Thymus (tissue), 14 donors: ENCODE measurements at places on chromosomes 13 and 19. TPM values are rescaled to one million over a fixed set of nuclear protein-coding genes. Genes with fewer than 3 reads are reported as not detected.
A peak's percentile ranks its signal among the peaks of the same experiment; 100 is the strongest.

The MADCAM1 gene
- 1.4 TPM for total RNA-seq

The PARP4 gene
- total RNA-seq = 29.0 TPM

The HIPK4 gene
- total RNA-seq = under 0.01 TPM

DNA sequence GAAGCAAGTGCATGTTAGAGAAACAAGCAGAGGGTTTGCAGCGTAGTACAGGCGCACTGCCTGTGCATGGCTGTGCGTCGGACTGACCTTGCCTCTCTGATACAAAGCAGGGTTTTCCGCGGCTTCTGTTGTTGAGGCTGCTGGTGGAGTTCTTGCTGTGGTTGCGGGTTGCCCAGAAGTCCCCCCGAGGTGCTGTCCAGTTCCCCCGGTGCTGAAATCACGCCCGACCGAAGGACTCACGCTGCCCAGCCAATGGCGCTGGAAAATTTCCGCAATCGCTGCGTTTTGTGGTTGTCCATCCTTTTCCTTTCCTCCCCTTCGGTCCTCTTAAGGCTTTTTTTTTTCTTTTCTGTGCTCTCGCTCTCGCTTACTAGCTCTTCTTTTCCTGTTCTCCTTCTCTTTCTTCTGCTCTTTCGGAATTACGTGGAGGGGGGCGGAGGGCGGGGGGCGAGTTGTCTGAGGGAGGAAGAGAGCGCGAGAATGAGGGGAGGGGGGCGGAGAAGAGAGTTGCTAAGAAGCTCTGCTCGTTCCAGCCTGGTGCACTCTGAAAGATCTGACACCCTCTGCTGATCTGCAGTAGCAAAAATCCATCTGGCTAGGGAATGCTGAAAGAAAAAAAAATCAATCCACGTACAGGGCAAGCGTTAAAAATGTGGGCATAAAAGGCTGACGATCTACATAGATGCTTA, at the start of gene SLITRK1:
SLITRK1 (minus strand) TSS at position 558 of the 689 bp plus-strand sequence. CDS start 967 bp downstream, outside the sequence.
- H3K27ac ChIP-seq = no peak within 1 kb of the TSS
- peaks cover 19% of the 10 kb centered on the region for H3K27me3 ChIP-seq
- no peaks in the 10 kb centered on the region for H3K4me1 ChIP-seq

- no peak overlapping the region for H3K27ac ChIP-seq
- no peaks in the 10 kb centered on the region for H3K27me3 ChIP-seq
- no peaks in the 10 kb centered on the region for H3K4me1 ChIP-seq
- DNase-seq = no peak
- H3K4me3 ChIP-seq = no peak overlapping the region
Observed at GRCh38 chr19:33660410-33661124, 38.8 kb downstream of the CHST8 start.

- no peak for DNase-seq
- no peaks in the 10 kb centered on the region for H3K4me1 ChIP-seq
- no peak overlapping the region for H3K4me3 ChIP-seq
- no peak overlapping the region for H3K27ac ChIP-seq
- H3K27me3 ChIP-seq = no peaks in the 10 kb centered on the region
Observed at GRCh38 chr13:69474011-69474685, 633.5 kb upstream of the ATXN8OS start.

DNA sequence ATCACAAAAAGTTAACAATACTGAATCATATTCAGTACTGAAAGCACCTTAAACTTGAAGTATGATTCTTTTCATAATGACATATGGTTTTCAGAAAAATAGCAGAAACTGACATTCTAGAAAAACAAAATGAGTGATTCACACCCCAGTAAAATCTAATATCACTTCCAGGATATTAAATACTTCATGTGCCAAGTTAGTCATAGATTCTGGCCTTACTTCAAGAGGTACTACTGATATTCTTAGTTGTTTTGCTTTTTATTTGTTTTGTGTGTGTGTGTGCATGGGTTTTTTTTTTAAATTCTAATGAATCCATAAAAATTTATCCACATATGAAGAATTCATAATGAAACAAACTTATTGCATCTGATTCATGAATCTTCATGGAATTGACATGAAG, 207.9 kb upstream of the UFM1 start:
- no peak overlapping the region for H3K27ac ChIP-seq
- H3K4me1 ChIP-seq = no peaks in the 10 kb centered on the region
- H3K4me3 ChIP-seq = no peak overlapping the region

DNA sequence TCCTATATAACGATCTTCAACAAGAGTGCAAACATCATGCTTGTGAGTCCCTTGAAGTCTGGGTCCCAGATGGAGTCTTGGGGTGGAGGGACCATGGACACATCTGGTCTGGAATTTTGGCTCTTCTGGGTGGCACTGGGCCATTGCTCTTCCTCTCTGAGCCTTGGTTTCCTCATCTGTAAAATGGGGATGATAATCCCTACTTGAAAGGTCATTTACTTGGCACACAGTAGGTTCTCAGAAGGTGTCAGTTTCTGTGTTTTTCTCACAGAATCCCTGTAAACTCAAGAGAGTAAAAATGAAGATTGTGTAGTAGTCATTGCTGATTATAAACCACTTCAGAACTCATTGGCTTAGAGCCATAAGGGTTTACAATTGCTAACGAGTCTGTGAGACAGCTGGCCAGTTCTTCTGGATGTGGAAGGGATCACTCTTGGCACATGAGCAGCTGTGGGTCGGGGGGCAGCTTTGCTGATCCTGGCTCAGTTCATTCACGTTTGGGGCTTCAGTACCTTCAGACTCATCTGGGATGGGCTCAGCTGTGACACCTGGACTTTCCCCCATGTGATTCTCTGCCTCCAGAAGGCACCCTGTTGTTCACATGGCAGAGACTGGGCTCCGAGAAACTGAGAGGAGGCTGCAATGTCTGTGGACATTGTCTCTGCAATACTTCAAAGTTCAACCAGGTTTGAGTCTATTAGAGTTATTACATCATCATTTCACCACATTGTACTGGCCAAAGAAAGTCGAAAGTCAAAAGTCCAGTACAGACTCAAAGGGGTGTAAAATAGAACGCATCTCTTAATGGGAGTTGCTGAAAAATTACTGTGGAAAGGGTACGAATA, 7.8 kb downstream of the CYP4F12 start:
- H3K36me3 ChIP-seq = no peaks in the 10 kb centered on the region
- no peaks in the 10 kb centered on the region for H3K4me1 ChIP-seq
- no peak overlapping the region for H3K27ac ChIP-seq
- H3K27me3 ChIP-seq = no peaks in the 10 kb centered on the region

- no peaks in the 10 kb centered on the region for H3K36me3 ChIP-seq
- DNase-seq = no peak
- no peak overlapping the region for H3K27ac ChIP-seq
- no peaks in the 10 kb centered on the region for H3K4me1 ChIP-seq
- peaks cover 2% of the 10 kb centered on the region for H3K27me3 ChIP-seq
Observed at GRCh38 chr13:30882026-30882850, 23.8 kb upstream of the MEDAG start.

- peaks cover 13% of the 10 kb centered on the region for H3K4me1 ChIP-seq
- no peaks in the 10 kb centered on the region for H3K27me3 ChIP-seq
- peaks cover 12% of the 10 kb centered on the region for H3K36me3 ChIP-seq
- peak overlapping the region; percentile 61 for H3K4me3 ChIP-seq
Observed at GRCh38 chr19:55625004-55625326, 599 bp upstream of the ZNF784 start.

GRCh38 chr13:27309401-27309958, 38.9 kb downstream of the RASL11A start:
- no peak overlapping the region for H3K27ac ChIP-seq
- no peaks in the 10 kb centered on the region for H3K36me3 ChIP-seq
- H3K4me3 ChIP-seq = no peak overlapping the region
- H3K27me3 ChIP-seq = no peaks in the 10 kb centered on the region
- no peaks in the 10 kb centered on the region for H3K4me1 ChIP-seq
- DNase-seq = no peak

DNA sequence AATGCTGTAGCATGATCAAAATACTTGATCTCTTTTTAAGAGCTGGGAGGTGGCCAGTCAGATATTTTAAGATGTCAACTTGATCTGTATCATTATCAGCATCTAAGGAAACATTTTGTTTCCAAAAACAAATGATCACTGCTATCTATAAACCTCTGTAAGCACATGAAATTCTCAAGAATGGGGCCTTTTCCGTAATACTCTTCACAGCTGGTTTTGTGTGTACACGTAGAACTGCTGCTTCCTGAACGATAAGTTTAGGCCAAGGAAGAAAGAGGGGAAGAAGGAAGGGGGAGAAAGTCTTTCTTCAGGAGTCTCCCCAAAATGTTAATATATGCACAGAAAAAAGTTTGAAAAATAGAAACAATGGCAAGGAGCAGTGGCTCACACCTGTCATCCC, 25.7 kb downstream of the ARL11 start:
- no peak overlapping the region for H3K4me3 ChIP-seq
- no peaks in the 10 kb centered on the region for H3K4me1 ChIP-seq
- no peaks in the 10 kb centered on the region for H3K36me3 ChIP-seq
- DNase-seq = no peak

DNA sequence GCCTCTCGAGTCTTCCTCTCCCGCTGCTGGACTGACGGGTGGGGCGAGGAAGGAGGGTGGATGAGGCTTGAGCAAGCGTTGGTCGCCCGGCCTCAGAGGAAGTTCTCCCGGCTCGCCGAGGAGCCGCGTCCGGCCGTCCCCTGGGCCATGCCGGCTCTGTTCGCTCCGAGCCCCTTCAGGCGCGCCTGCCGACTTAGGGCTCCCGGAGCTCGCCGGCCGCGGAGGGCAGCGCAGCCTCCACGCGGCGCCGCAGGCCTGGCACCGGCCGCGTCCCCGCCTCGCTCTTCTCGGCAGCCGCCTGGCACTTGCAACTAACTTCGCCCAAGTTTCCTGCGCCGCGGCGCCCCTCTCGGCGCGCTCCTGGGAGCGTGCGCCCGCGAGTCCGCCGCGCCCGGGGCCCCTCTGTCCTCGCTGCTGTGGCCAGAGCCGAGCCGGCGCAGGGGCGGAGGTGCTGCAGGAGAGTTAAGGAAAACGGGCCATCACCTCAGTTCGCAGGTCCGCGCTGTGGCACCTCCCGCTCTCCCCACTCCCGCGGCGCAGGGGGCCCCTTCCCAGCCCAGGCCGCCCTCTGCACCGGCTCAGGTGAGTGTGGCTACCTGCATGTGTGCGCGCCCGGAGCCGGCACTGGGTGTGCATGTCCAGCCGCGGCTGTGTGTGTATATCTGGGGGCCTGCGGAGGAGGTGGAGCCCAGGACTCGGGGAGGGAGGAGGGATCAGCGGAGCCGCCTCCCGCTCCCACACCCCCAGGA, 641 bp upstream of the SOX21 start:
- no peak for DNase-seq
- no peak overlapping the region for H3K4me3 ChIP-seq
- H3K36me3 ChIP-seq = no peaks in the 10 kb centered on the region
- H3K27me3 ChIP-seq = peaks cover 96% of the 10 kb centered on the region

DNA sequence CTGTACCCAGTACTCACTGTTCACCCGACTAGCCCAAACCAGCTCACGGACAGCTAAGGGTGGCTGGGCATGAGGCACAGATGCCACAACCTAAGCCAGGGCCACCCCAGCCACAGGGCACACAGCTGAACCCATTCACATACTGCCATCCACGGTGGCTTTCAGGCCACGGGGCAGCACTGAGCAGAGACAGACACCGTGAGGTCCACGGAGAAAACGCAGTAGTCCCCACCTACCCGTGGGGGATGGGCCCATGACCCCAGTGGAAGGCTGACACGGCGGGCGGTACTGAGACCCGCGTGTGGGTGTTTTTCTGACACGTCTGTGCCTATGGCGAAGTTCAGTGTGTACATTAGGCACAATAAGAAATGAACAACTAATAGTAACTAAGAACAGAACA, 25.5 kb downstream of the IZUMO4 start:
- DNase-seq = no peak
- no peak overlapping the region for H3K27ac ChIP-seq
- no peaks in the 10 kb centered on the region for H3K27me3 ChIP-seq
- H3K36me3 ChIP-seq = peaks cover 86% of the 10 kb centered on the region
